ENCODE measurements at places on chromosomes 7 and 10.
A peak's percentile ranks its signal among the peaks of the same experiment; 100 is the strongest.

DNA sequence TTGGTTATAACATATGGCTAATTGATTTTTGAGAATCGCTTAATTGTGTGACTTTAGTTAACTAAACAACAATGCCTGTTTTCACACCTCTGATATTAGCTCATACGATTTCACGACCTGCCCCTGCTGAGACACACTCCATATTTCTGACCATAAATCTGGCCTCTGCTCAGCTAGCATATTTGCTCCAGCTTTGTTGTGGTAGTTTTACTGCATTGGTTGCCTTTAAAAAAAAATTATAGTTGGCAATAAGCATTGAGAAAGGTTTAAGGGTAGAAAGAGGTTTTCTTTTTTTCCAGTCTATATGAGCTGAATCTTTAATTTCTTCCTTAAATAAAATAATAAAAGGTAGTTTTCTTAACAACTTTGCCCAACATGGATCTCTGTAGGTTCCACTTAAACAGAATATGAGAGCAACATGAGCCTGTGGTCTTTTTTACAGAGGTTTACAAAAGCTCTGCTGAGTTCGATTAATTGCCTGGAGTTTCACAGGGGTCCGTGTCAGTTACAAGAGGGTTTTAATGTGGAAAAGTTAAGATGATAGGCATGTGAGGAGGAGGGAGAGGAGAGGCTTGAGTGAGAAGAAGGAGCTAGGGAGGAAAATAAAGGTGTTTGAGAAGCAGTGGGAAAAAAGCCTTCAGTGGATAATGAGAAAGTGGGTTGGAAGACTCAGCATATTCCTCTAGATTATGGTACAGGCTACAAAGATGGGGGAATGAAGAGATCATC is 318.2 kb downstream of the CXCL12 start:
- DNase-seq: no peak

GRCh38 chr7:69780379-69780778 is 182.1 kb downstream of the AUTS2 start:
- DNase-seq: no peak

GRCh38 chr10:97333601-97334369 is 744 bp downstream of the FRAT2 start:
- DNase-seq: peak; percentile 29

- DNase-seq: no peak
Measured at GRCh38 chr10:20396701-20397100, 500.4 kb downstream of the NEBL start.

GRCh38 chr7:78055599-78055998 is 257.0 kb downstream of the PHTF2 start:
- DNase-seq: no peak

DNA sequence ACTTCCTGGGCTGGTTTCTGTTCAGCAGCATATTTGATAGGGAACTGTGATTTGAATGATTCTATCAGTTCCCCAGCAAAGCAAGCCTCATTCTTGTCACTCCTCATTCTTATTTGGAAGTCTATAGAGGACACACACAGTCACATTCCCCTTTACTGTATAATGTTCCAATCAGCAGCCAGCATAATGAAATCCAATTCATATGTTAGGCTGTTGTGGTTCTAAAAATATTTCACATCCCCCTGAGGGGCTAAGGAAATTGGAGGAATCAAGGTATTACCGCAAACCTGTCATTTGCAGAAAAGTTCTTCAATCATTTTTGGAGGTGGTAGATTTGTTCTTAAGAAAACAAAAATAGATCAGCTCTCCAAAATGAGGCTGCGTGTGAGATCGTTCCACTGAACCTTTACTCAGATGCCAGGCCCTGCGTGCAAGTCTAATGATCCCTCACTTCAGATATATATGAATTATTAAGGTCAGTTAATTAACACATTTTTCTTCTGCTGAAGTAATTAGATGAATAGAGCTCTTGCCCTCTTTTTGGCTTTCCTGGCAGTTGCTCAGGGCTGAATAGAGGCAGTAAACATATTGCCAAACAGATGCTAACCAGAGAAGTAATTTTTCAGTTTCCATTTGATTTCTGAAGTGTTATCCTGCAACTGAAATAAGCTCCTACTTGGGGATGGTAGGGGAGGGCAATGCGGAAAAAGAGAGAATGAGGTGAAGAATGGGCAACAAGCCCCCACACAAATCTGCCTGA is 31.8 kb downstream of the LSMEM1 start:
- no peak for DNase-seq

- DNase-seq: no peak
Measured at GRCh38 chr7:44565795-44566559, 7.7 kb downstream of the DDX56 start.

GRCh38 chr7:17042211-17042610 is 160.4 kb upstream of the AGR3 start:
- DNase-seq: no peak

DNA sequence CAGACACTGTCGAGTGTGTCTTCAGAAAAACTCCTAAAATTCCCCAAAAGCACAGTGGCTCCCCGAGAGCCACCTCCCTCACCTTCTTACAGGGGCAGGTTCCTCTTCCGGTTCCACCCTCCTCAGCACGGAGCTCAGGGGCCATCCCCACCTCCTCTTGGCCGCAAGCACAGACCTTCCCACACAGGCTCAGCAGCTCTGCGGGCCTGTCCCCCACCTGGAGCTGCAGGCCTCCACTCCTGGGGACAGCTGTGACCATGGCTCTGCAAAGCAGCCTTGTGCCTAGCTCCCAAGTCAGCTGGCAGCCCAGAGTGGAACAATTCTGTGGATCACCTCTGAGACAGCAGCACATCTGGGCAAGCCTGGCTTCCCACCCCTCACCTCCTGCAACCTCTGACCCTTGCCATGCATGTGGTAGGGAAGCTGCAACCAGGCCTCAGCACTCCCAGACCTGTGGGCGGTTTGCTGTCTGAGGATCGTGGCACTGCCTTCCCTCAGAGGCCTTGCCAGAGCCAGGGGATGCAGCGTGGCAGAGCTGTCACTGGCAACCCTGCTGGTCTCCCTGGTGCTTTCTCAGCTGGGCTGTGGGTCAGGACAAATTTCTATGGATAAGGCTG is 79.7 kb downstream of the ALOX5 start:
- no peak for DNase-seq

DNA sequence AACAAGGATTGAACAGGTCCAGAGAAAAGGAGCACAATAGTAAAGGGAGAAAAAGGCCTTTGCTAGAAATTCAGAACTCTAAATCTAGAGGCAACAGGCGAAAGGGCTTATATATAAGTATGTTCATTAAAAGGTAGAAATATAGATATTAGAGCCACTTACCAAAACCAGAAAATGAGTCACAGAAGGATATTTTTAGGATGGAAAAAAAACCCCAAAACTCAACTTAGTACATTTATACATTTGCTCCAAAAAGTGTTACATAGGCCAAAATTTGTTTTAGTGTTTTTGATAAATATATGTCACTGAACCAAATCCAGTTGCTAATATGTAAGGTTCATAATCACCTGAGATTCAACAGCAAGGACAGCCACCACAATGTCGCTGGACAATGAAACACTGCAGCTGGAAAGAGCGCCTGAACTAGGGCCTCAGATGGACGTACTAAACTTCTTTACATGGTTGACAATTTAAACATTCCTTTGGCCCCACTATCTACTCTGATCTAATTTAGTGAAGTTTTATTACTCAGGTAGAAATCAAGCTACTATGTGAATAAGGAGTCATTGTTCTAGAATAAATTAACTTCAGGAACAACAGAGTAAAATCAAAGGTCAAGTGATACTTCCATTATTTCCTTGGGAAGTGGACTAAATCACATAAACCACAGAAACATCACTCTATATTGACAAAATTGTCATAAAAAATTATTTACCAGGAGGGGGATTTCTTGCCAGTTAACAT is 10.9 kb downstream of the FAM3C start:
- no peak for DNase-seq

DNA sequence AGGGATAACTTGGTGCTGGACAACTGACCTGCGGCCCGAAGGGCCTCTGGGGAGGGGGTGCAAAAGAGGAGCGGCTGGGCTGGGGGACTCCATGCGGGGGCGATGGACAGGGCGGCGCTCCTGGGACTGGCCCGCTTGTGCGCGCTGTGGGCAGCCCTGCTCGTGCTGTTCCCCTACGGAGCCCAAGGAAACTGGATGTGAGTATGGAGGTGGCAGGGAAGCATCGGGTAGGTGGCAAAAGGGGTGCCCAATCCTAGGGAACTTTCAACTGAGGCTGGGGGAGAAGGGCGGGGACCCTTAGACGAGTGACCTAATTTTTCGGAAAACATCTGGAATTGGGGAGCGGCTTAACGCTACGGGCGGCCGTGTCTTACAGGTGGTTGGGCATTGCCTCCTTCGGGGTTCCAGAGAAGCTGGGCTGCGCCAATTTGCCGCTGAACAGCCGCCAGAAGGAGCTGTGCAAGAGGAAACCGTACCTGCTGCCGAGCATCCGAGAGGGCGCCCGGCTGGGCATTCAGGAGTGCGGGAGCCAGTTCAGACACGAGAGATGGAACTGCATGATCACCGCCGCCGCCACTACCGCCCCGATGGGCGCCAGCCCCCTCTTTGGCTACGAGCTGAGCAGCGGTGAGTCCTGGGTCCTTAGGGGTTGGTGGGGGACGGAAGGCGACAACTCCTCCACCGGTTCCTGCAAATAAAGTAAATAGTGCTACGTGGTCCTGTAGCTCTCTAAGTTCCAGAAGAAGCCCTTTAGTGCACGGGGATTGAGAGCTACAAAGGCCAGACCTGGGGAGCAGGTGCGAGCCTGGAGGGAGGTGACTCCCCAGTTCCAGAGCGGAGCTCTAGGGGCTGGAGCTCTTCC is 622 bp downstream of the WNT16 start:
- no peak for DNase-seq

- no peak for DNase-seq
Measured at GRCh38 chr10:7545261-7545660, 121.5 kb downstream of the ITIH5 start.

DNA sequence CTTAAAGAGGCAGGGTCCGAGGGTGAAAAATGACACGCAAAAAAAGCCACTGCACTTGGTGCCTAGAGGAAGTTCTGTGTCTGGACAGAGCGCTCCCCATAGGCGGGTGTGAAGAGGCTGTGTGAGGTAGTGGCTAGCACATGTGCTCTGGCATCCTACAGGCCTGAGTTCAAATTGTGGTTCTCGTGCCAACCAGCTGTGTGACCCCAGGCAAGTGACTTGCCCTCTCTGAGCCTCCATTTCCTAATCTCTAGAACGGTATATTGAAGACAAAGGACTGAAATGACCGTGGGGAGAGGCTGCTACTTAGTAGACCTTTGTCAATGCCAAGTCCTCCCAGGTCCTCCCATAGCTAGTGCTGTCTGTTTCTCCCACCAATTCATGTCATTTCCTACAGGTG is 79.1 kb upstream of the MYL10 start:
- no peak for DNase-seq

GRCh38 chr7:82294382-82294784 is 149.2 kb downstream of the CACNA2D1 start:
- no peak for DNase-seq

DNA sequence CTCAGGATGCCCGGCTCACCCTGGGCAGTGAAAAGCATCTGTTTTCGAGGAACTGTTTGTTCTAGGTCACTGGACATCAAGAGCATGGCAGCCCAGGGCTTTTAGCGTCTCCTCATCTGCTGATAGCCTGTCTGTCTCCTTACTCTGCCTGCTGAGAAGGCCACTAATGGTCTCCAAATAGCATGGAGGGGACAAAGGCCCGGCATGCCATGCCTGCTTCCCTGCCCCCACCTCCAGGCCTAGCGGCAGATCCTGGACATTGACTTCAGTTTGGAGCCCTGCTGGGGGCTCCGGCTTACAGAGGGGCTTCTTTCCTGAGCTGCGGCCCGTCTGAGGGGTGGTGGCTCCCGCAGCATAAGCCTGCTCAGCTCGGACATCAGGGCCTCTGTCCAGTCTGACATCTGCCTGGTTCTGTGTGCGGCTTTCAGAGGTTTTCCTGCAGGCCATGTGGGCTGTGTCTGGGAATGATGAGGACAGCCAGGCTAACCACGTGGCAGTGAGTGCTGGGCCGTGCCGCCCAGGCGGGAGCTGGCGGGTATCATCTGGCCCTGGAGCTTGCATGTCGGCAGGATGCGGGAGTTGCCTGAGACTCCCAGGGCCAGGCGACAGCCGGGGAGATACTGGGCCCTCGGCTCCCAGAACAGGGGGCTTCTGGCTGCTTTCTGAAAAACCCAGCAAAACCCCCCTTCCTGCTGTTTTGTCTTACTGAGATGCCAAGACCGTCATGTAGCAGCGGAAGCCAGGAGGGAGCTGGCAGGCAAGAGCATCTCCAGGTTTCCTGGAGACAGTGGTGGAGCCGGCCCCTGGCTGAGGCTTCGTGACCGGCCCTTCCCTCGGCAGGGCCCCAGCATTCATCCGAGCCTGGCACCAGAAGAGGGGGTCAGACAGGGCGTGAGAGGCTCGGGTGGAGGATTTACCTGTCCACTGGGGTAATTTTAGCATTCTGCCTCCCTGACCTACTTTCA is 9.2 kb downstream of the PFKFB3 start:
- no peak for DNase-seq

GRCh38 chr7:86923527-86923926 is 135.9 kb downstream of the ELAPOR2 start:
- no peak for DNase-seq

DNA sequence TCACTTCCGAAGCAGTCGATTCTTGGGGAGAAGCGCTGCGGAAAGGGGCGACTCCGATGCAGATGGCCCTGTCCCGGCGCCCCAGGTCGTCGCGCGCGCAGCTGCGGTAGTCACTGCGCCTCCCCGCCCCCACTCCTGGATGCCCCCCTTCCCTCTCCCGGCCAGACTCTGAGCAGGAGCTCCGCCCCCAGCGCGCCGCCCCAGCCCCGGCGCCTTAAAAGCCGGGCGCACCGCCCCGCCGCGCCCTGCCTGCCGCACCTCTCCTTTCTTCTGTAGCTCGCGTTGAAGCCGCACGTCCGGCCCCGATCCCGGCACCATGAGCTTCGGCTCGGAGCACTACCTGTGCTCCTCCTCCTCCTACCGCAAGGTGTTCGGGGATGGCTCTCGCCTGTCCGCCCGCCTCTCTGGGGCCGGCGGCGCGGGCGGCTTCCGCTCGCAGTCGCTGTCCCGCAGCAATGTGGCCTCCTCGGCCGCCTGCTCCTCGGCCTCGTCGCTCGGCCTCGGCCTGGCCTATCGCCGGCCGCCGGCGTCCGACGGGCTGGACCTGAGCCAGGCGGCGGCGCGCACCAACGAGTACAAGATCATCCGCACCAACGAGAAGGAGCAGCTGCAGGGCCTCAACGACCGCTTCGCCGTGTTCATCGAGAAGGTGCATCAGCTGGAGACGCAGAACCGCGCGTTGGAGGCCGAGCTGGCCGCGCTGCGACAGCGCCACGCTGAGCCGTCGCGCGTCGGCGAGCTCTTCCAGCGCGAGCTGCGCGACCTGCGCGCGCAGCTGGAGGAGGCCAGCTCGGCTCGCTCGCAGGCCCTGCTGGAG is at the start of gene INA:
Gene INA, plus strand, starts transcription at position 243 of the 817 bp plus-strand sequence. Its CDS starts 74 bp downstream, at position 317.
- no peak for DNase-seq

- DNase-seq: no peak
Measured at GRCh38 chr10:121428867-121429266, 169.4 kb downstream of the FGFR2 start.

GRCh38 chr7:138510003-138510402 is 49.9 kb downstream of the TRIM24 start:
- DNase-seq: no peak

DNA sequence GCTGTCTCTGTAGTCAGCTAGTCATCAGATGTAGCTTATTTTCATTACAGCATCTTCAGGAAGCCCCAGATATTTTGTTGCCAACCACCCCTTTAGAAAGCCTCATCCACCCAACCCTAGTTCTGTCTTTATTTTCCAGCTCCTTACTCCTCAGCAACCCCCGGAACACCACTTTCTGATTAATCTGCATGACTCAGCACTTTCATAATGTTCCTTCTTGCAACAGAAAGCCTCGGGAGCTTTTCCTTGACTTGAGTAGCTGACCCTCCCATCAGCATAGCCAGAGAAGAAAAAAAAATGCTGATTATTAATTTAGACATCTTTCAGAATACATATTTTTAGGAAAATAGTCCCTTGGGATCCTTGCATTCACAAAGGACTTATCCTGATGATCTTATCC is 244.0 kb upstream of the CXCL12 start:
- no peak for DNase-seq
